ENCODE measurements at places on chromosomes 4 and X.

DNA sequence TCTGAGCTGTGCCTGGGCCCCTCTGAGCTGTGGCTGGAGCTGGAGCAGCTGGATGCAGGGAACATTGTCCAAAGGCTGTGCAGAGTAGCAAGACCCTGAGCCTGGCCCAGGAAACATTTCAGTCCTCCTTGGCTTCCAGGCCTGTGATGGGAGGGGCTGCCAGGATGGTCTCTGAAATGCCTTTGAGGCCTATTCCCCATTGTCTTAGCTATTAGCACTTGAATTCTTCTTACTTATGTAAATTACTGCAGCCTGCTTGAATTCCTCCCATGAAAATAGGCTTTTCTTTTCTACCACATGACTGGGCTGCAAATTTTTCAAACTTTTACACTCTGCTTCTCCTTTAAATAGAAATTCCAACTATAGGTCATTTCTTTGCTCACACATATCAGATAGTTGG lies 349.8 kb upstream of the KLHL4 start:
- DNase-seq = no peak

DNA sequence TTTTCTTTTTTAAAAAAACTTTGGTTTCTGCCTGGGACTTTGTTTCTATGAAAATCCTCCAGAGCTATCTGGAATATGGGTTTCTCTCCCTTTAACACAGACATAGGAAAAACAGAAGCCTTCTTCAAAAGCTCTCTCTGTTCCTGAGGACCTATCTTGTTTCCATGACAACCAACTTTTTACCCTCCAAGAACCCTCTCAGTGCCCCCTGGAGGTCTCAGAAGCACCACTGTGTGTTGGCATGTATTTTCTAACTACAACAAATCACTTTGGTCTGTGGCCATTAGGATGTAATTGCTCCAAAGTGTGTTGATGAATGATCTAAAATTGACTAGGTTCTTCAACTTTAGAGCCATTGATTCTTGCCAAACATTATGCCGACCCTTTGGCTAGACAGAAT lies 1331.6 kb downstream of the ADGRL3 start:
- DNase-seq = no peak

GRCh38 chrX:7069556-7069955 lies 78.0 kb upstream of the STS start:
- DNase-seq = no peak

DNA sequence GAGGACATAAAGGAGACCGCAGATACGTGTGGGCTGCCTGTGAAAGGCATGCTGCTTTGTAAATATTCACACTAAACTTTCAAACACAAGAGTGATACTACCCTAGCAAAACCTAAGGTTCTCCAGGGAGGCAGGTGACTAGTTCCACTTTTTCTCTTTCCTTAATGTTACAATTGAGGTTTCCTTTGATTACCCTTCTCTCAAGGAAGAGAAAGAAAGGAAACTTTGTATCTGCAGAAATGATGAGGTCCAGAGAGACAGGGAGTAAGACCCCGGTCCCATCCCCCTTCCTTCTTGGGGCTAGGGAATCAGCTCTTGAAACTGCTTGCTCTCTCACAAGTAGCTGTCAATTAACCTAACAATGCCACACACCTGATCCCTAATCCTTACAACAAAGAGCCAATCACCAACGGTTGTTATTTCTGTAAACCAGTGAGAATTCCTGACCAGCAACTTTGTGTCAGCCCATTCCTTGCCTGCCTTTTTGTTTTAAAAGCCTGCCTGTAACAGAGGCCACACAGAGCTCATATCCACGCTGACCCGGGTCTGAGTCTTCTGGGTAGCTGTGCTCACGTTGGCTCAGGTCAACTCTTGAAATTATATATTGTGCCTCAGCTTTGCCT lies 754.8 kb upstream of the FRG1 start:
- no peak for DNase-seq

DNA sequence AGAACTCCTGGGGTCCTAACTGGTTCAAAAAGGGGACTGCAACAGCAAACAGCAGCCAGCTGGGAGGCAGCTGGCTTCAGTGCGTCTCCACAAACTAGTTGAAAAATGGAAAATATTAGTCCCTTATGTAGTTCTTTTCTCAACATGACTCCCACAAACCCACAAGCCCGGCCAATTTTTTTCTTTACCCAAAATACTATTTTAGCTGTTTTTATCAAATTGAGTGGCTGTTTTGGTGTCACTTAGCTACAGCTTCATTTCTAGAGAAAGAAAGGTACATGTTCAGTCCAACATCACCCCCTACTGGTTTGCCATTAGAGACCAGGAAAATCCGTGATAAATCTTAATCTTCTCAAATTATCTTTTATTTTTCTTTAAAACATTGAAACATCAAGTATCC lies 97.2 kb downstream of the GUCY2F start:
- no peak for DNase-seq

DNA sequence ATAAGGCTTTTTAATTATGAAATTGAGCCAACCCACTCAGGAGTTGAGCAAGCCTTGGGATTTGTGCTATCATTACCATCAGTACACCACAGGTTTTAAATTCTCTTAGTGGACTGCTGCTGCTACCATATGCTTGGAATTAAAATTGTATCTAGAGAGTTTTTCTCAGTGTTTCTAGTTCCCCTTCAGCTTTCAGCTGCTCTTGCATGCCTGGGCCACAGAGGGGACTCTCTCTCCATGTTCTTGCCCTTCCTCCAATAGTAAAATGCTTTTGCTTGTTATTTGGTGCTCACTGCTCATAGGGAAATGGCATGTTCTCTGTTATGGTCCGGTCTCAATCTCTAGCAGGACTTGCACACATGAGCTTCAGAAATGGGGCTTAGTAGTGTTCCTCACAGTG lies 101.9 kb downstream of the IGSF1 start:
- no peak for DNase-seq

DNA sequence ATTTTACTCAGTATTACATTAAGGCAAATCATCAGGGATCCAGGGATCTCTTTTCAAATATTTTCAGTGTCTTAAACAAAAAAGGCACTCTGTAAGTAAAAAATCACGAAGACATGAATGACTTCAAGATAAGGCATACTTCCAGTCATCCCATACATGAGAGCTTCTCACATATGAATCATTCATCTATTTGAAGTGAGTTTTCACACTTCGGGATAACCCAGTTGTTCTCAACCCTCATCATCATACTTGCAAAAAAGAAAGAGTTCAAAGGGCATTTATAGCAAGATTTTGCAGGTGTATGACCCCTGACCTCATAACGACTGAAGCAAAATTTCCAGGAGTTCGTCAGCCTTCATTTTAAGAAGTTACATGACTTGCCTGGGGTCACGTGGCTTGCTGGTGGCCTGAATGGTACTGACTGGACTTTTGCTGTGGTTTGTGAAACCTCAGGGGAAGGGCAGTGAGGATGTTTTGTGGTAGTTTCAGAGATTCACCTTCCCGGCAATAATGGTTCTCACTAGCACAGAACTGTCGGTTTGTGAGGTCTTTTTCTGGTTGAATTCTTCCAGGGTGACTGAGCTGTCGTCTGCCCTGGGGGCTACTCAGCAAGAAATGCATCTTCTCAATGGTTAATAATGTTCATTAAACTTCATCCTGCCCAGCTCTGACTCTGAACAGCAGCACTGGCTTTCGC lies 115.8 kb upstream of the SHISA3 start:
- DNase-seq = no peak

DNA sequence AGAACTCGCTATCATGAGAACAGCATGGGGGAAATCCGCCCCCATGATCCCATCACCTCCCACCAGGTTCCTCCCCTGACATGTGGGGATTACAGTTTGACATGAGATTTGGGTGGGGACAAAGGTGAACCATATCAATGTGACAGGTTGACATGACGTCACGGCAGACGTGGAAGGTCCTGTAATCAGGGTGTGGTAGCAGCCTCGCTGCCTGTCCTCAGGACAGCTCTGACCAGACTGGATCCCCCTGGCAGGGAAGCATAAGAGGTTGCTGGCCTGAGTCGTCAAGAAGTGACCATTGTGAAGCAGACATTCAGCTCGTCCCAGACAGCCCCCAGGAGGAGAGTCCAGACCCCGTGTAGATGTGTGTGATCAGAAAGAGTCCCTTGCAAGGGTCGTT lies 104.6 kb downstream of the TNIP2 start:
- DNase-seq = no peak
